ENCODE measurements at places on chromosomes 1 and 21.
A peak's percentile ranks its signal among the peaks of the same experiment; 100 is the strongest.

- no peak for DNase-seq
Measured at GRCh38 chr1:228378873-228379460, 27.7 kb downstream of the TRIM11 start.

GRCh38 chr1:191869790-191870312 is 288.4 kb upstream of the RGS18 start:
- DNase-seq: no peak

DNA sequence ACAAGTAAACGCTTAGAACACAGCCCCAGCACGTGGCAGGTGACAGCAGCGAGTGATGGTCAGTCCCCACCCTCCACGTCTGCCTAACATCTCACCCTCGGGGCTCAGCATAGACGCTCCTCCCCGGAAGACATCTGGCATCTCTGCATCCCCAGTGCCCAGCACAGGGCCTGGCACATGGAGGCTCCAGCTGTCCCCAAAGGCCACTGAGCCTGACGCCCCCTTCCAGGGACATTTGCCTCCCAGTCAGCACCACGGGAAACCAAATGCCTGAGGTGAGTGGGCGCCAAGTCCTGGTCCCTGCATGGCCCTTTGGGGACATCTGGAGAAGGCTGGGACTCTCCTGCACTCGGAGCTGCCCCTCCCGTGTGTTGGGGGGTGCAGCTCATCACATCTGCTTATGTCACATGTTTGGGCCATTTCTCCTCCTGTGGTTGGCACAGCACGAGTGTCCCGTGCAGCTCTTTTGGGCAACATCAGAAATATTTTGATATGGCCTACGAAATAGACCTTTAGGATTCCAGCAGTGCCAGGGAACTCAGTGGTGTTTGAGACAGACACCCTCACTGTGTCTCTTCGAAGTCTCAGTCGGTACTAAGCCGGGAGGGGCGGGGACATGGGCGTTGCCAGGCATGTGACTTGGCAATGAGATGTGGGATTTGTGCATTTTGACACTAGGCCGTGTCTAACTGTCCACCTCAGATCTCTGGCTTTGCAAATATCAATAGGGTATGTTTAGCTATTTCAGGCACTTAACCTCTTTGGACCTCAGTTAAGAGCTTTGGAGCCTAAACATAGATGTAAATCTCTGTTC is 315.0 kb downstream of the PTPRU start:
- no peak for DNase-seq

DNA sequence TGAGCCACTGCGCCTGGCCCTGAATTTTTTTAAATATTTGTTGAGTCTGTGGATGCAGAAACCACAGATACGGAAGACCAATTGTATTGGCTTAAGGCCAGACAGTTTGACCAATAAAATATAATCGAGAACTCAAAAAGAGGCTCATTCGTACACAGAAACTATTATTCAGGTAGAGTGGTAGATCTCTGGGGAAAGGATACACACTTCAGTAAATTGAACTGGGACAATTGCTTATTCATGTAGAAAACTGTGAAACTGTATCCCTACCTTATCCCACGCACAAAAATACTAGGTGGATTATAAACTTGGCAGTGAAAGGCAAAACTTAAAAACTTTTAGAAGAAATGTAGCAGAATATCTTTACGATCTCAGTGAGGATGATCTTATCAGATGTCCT is 25.0 kb upstream of the SHE start:
- no peak for DNase-seq

GRCh38 chr1:180533266-180533987 is 25.3 kb upstream of the OVAAL start:
- peak; percentile 57 for DNase-seq

DNA sequence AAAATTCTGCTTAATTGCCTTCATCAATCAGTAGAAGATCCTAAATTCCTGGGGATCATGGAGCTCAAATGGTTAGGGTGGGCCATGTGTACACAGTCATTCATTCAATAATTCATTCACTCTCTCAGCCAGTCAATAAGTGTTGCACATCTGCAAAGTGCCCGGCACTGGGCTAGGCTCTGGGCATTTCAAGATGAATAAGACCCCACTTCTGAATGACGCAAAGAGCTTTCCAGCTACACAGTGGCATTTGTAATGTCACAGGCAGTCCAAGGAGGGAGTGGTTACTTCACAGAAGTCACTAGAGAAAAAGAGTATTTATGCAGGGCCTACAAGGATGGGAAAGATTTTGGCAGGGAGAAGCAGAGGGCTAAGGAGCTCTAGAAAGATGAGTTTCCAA is 93.2 kb downstream of the KCNJ15 start:
- DNase-seq: no peak
